ENCODE measurements at places on chromosomes 2 and 18.

GRCh38 chr18:35116784-35117318, 75.6 kb downstream of the MAPRE2 start:
- DNase-seq, result no peak

- DNase-seq, result no peak
These were observed 642.6 kb downstream of the RNF144A start for GRCh38 chr2:7559791-7560190.

DNA sequence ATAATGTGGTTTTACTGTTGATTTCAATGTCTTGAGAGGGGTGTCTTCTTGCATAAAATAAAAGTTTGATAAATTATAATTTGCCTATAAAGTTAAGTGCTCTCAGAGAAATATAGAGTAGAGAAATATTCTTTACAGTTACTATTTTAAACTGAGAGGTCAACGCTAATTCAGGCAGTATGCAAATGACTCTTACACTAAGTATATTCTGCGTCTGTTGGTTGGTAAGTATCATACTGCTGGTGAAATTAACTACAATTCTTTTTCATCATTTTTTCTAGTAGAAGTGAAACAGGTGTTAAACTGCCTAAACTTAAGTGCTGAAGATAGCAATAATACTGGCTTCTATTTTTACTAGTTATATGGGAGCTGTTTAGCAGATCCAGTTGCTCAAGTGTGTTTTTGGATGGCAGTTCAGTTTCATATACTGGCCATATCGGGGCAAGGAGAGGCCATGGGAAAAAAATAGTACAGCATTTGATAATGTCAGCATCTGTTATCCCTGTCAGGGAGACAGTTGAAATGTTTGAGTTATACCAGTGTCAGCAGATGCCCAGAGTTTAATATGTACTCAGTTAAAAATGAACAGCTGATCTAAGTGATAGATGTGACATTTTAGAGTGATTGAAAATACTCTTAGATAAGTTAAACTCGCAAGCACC, 86.2 kb downstream of the MIB1 start:
- DNase-seq, result no peak

DNA sequence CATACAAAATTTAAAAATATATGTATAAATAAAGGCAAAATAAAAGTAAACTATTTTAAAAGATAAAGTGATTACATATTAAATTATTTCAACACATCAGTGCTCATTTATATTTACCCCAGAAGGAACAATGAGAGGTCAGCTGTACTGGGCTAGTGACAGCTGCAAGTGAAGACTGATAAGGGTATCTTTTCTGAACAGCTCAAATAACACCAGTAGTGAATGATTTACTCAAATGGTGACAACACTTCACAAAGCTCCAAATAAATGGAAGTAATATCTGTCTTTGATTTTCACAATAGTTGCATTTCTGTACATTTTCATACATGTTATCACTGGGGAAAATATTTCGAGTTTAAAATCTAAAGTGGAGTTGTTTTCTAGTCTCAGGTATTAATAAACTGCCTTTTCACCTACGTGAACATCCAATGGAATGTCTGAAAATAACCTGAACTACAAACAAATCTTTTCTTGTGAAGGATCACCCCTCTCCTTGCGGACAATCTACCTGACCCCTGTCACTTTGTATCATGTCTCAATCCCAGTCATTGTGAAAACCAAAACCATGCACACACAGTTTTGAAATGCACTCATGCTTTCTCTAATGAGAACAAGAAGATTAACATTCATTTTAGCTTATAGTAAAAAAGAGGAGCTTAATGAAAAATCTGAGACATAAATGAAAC, 1928.8 kb upstream of the CELF4 start:
- DNase-seq, result peak; percentile 7

- DNase-seq, result no peak
These were observed 277.8 kb upstream of the SIX2 start for GRCh38 chr2:45287045-45287444.

DNA sequence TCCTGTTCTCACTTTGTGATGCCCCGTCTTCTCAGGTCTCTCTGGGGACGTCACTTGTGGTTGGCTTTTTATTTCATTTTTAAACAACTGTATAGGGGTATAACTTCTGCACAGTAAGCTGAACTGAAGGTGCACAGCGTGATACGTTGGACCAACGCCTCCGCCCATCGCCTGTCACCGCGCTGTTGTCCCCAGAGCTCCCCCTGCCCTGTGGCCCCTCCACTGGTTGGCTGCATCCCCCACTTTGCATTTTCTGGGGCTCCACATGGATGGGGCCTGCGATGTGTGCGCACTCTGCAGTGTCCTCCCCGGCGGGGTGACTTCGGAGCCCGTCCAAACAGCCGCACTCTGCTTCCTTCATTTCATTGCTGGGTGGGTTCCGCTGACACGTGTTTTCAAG, 14.3 kb downstream of the GPR35 start:
- no peak for DNase-seq

DNA sequence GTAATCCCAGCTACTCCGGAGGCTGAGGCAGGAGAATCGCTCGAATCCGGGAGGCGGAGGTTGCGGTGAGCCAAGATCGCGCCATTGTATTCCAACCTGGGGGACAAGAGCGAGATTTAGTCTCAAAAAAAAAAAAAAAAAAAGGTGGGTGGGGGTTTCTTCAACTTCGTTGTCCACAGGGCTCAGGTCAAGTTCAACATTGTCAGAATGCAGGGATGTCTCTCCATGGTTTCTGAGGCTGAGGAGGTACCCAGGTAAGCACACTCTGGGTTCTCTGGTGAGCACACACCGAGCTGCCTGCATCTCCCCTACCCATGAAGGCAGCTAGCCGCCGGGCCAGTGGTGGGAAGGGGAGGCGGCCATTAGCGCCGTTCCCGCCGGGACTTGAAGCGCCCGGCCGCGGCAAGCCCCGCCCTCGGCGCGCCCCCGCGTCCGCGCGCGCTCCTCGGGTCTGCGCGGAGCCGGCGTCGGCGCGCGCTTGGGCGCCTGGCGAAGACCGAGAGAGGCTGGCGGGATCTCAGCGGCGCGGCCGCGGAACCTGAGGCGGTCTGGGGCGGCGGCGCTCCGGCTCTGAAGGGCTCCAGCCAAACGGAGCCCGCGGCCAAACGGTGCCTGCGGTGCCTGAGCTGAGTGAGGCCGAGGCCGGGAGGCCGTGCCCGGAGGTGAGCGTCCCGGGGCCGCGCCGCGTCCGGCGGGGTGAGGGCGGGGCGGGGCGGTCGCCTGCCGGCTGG, at the start of gene UBXN2A:
UBXN2A (plus strand) TSS at position 477 of the 731 bp plus-strand sequence. CDS start 17,852 bp downstream, outside the sequence.
- DNase-seq, result peak; percentile 69
